NCI-H187 (cell line): ENCODE measurements at places on chromosomes 7 and 10.
A peak's percentile ranks its signal among the peaks of the same experiment; 100 is the strongest.

GRCh38 chr10:21497177-21497807, 28.2 kb downstream of the SKIDA1 start:
- DNase-seq, result peak; percentile 44

GRCh38 chr10:43728425-43728824, 79.7 kb upstream of the ZNF32 start:
- no peak for DNase-seq

GRCh38 chr10:109995595-109995994, 12.2 kb upstream of the ADD3 start:
- no peak for DNase-seq

GRCh38 chr10:1100691-1101368, 44.6 kb downstream of the WDR37 start:
- DNase-seq, result no peak
